ENCODE measurements at places on chromosomes 16 and 17.
A peak's percentile ranks its signal among the peaks of the same experiment; 100 is the strongest.

GRCh38 chr17:49908782-49909714 is 59.9 kb upstream of the DLX4 start:
- no peak for DNase-seq

DNA sequence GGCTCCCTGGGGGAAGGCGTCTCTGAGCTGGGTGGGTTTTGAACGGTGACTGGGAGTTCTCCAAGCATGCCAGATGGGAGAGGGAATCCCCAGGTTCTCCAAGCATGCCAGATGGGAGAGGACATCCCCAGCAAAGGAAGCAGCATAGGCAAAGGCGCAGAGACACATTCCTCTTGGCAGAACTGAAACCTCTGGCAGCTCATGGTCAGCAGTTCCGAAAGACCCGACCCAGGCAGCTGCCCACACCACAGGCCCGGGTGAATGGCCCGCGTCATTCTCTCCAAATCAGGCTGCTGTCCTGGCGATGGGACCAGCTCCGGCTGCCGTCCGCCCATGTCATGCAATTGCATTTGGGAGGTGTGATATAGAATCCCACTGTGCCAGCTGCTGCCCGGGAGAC is 8.0 kb downstream of the ZNF469 start:
- DNase-seq: no peak

DNA sequence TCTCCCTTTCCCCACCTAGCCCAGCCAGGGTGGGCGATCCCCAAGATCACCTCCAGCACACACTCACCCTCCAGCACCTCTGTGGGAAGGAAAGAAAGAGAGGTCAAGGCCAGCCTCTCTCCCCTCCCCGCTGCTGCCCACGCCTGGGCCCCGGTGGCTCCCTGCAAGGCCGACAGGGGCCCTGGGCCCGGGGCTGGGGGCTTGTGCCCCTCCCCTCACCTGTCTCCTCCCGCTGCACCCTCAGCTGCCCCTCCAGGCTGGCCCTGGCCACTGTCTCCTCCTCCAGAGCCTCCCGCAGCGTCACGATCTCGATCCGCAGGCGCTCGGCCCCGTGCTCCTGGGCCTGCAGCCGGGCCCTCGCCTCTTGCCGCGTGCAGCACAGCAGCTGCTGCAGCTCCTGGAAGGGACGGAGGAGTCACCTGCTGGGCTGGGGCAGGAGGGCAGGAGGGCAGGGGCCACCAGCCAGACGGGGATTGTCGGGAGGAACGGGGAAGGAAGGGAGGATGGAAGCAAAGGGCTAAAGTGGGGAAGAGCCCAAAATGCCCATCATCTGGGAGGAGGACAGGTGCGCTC is 19.2 kb downstream of the RABEP2 start:
- no peak for DNase-seq

DNA sequence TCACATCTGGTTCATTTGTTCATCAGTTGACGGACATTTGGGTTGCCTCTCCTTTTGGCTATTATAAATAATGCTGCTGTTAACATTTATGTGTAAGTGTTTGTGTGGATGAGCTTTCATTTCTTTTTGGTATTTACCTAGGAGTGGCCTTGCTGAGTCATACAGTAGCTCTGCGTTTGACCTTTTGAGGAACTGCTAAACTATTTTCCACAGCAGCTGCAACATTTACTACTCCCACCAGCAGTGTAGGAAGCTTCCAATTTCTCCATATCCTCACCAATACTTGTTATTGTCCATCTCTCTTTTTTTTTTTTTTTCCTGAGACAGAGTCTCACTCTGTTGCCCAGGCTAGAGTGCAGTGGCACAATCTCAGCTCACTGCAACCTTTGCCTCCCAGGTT is 20.7 kb upstream of the PLCG2 start:
- no peak for DNase-seq

DNA sequence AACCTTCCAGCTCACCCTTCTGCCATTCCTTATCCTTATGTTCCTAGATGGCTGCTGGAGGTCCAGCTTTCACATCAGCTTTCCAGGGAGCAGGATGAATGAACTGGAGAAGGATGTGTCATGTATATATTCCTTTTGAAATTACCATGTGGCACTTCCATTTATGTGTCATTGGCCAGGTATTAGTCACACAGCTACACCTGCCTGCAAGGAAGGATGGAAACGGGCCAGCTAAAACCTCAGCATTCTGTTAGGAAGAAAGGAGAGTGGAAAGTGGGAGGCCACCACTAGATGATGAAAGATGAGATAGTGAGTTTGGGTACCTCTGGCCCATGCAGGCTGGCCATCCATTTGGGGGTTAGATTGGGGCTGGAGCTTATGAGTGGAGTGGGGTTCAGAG is 67.5 kb downstream of the KSR1 start:
- DNase-seq: no peak

DNA sequence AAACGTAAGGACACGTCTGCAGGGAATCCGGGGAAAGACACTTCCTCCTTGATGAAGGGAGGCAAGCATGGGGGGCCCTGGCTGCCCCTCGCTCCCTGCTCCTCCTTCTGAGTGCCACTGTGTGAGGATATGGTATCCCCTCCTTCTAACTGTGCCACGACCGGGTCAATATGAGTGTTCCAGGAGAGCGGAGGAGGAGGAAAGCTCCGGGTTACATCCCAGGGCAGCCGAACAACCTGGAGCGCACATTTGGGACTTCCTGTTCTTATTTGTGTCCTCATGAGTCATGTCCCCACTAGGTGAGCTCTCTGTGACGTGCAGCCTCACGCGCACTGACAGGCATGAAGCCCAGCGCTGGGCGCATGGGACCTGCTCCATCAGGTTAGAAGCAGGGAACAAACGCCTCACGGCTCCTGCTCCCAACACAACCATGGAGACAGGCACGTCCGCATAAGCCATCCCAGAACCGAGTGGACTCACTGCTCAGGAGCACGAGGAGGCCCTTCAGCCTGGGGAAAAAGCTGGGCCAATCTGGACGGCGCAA is 92.9 kb upstream of the DNAH17 start:
- no peak for DNase-seq

- no peak for DNase-seq
Observed at GRCh38 chr17:22138861-22139469, 446.6 kb downstream of the KCNJ18 start.

- peak; percentile 54 for DNase-seq
Observed at GRCh38 chr17:17484451-17484899, 7.7 kb downstream of the MED9 start.

GRCh38 chr17:17034496-17035075 is 7.7 kb upstream of the MPRIP start:
- DNase-seq: no peak

GRCh38 chr16:22370038-22370820 is 4.2 kb downstream of the CDR2 start:
- no peak for DNase-seq

DNA sequence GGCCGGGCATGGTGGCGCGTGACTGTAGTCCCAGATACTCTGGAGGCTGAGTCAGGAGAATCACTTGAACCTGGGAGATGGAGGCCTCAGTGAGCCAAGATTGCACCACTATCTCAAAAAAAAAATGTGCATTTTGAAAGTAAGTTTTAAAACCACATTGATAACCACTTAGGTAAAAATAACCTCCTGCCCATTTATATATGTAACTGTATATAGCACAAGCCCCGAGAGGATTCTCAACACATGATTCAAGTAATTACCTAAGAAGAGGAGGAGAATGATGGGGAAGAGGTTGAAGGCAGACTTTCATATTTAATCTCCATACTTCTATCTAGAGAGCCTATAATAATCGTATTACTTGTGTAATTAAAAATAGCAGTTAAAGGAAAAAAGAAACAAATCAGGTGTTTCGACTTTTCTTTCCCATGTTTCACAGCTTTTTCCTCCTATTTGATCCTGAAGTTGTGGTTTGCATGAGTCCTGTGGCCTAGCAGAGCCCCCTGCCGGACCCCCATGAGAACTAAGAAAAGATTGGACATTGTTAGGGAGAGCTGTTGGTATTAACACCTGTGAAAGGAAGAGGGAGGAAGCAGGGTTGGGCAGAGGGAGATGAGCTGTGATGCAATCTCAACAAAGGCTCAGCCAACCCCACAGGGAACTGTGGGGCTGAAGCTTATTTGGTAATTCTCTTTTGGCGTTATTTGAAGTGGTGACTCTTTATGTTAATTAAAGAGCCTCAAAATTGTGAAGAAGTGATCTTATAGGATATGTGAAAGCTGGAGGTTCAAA is 22.1 kb downstream of the PMFBP1 start:
- no peak for DNase-seq

GRCh38 chr17:31546650-31547049 is 155.2 kb downstream of the RAB11FIP4 start:
- DNase-seq: no peak

DNA sequence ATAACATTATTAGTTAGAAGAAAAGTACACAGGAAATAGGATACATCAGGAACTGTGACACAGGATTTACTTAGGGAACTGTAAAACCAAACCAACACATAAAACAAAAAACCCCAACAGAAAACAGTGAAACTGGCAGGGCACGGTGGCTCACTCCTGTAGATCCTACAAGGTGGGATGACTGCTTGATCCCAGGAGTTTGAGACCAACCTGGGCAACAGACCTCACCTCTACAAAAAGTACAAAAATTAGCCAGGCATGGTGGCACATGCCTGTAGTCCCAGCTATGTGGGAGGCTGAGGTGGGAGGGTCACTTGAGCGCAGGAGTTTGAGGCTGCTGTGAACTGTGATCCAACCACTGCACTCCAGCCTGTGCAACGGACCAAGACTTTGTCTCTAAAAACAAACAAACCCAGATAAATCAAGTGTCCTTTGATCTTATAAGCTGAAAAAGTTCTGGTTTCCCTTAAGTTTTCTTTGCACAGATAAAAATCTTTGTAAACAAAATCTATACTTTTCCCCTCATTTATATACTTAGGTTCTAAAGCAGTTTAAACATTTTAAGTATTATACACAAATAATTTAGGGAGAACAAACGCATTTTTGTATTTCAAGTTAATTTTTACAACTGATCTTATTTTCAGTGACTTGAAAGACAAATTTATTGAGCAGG is 111.5 kb upstream of the TOB1 start:
- no peak for DNase-seq

DNA sequence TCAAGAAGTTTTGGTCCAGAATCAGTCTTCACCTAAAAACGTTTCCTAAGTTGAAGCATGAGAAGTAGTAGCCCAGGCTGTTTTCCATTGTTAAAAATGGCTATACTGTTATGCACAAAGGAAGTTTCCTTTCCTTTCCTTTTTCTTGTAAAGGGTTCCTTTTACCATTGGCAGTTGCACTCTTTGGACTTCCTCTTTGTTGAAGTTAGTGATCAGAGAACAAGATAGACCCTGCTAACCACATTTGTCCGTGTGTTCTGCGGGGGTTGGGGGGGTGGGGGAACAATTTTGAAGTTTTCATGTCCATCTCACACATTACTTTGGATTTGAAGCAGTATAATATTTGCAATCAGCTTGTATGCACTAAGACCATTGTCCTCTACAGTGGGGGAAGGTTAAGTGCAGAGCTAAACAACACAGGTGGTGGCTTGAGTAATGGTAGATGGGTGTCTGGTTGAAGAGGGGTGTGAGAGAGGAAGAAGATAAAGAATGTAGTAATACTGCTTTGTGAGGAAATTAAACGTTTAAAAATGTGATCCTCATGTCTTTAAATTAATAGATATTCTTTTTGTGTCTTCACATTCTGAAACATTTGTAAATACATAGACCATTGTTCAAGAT is 1.4 kb downstream of the LPCAT2 start:
- DNase-seq: no peak

DNA sequence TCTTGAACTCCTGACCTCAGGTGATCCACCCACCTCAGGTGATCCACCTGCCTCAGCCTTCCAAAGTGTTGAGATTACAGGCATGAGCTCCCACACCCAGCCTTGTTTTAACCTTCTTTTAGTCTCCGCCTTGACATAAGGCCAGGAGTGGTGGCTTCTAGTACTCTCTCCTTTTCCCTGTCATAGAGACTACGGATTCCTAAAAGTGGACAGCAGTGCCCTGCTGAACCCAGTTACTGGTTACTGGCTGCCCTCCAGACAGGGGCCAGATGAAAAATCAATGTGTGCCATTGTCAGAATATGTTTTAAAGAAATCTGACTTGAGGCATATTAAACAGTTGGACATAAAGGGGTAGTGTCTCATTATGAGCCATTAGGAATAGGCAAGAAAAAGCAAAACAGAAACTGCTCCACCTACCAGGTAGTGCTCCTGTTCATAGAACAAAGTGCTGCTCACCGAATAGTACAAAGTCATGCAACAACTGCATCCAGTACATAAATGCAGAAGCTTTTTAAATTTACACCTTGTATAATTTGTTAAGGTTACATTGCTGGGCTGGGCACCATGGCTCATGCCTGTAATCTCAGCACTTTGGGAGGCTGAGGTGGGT is 32.1 kb downstream of the TRIM25 start:
- DNase-seq: no peak

DNA sequence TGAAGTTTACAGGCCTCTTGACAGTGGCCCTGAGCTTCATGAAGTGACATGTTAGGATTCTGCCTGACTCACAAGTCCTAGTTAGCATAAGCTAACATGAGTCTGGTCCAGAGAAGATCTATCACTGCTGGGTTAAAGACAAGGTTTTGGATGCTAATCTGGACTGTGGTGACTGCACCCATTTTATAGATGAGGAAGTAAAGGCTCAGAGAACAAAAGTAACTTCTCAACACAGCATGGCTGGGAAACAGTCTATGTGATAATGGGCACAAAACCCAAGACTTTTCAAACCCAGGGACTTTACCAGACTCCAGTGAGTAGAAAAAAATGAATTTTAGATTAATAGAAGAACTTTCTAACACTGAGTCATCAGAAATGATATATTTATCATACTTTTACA is 236.8 kb upstream of the IRX5 start:
- DNase-seq: no peak

DNA sequence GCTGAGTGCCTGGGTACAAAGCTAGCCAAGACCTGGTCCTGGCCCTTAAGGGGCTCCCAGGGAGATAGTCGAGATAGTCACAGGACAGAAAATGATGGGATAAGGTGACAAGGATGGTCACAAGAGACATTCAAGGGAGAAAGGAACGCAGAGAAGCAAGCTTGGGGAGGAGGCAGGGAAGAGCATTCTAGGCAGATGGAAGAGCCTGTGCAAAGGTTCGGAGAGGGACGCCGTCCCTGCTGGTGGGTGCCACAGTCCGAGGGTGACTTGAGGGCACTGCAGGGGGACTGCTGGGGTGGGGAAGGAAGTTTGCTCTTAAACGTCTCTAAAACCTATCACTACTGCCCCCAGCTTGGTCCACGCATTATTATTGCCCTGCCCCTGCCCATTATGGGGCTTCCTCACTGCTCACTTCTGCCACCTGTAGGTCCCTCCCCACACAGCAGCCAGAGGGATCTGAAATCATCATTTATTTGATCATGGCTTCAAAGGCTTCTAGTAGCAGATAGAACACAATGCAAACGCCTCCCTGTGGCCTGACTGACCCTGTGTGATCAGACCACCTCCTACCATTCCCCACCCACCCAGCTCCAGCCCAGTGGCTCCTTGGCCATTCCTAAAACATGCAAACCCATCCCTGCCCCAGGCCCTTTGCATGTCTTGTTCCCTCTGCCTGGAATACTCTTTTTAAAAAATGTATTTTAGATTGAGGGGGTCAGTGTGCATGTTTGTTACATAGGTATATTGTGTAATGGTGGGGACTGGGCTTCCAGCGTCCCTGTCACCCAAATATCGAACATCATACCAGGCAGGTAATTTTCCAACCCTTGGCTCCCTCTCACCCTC is 60.3 kb downstream of the RMI2 start:
- DNase-seq: peak; percentile 63
